SHP77 treated with DMSO at 0.1 percent for 48 hours (cell line): ENCODE measurements at places on chromosomes 5 and 9.

GRCh38 chr5:157994906-157995519 lies 136.1 kb upstream of the CLINT1 start:
- no peak for DNase-seq

DNA sequence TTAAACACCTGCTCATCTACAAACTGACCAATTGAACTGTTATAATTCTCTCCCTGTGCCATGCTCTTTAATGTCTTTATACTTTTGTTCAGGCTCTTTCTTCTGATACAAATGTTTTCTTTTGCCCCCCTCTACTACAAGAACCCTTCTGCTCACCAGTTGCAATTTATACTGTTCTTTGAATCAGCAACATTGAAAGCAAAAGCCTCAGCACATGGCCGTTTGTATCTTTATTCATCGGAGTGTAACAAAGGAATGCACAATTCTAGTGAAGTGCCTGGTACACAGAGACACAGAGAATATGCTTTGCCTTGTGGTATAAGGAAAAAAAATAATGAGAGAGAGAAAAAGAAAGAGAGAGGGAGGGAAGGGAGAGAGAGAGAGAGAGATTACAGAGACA lies 547.1 kb downstream of the CDH12 start:
- DNase-seq: no peak

- no peak for DNase-seq
Observed at GRCh38 chr9:4146293-4146692, 153.6 kb downstream of the GLIS3 start.

DNA sequence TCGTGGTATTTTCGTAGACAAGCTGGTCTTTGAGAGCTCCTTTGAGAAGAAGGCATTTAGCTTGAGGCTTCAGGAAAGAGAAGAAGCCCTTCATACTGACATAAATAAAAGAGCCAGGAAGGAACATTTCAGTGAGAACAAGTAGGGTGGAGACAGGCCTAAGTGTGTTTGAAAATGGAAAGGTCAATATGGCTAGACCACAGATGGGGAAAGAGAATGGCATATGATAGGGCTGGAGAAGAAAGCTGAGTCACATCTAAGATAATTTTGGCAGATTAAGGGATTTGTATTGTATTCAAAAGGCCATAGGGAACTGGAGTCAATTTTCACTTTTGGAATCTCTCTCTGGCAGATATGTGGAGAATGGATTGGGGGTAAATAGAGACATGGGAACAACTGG lies 374.9 kb downstream of the TMEM38B start:
- DNase-seq: no peak

GRCh38 chr5:74549384-74549783 lies 91.1 kb downstream of the ENC1 start:
- DNase-seq: no peak
